ENCODE measurements at places on chromosomes 2 and 18.

DNA sequence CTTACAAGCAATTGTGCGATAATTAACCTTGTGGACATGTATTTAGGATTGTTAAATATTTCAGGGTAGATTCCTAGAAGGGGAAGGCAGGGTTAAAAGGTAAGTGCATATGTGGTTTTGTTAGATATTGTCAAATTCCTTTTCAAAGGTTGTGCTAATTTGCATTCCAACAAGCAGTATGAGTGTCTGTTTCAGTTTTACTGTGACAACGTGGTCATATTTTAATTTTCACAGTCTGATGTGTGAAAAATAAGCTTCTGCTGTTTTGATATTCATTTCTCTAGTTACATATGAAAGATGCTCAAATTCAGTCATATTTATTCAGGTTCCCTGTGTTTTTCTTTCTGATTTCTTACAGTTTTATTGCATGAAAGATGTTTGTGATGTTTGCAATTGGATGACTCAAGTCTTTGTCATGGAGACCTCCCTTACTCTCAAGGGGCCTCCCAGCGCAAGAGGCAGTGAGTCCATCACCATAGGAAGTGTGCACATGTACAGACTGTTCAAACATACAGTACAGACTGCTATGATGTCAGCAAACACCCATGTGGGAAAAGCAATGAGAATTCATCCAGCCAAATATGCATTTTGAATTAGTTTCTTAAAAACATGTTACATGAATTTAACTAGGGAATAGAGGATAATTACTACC is 310.8 kb downstream of the GALR1 start:
- no peak for DNase-seq

- DNase-seq = no peak
These were observed 31.8 kb downstream of the TXNL1 start for GRCh38 chr18:56606618-56607017.

- DNase-seq = no peak
These were observed 56.9 kb downstream of the PLA2R1 start for GRCh38 chr2:160005476-160005875.

GRCh38 chr2:241949736-241950412 is 80.3 kb downstream of the RTP5 start:
- no peak for DNase-seq

GRCh38 chr2:56244911-56245530 is 61.2 kb downstream of the CCDC85A start:
- no peak for DNase-seq

GRCh38 chr2:113685471-113685870 is 58.4 kb downstream of the RABL2A start:
- DNase-seq = no peak

DNA sequence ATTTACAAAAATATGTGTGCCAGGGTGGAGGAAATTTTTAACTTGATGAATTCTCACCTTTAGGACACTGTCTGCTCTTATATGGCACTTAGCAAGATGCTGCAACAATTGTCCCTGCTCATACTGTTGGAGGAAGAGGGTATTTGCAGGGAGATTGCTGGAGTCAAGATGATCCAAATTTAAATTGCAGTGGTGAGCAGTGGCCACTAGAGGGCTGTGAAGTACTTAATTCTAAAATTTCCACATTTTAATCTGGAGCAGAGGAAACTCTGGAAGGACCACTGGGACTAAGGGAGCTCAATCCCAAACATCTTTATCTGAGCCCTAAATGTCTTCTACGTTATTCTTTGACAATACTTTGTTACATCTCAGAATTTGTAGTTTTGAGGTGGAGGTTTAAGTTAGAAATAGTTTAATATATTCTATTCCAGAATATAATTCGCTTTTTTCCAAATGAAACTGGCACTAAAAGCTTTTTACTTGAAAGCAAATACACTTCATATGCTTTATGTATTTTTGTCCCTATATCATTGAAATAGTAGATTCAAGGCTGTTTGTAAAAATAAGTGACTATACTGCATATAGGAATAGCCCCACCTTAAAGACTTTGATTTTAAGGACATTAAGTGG is 33.0 kb upstream of the PTH2R start:
- peak; percentile 52 for DNase-seq

- DNase-seq = no peak
These were observed 67.2 kb downstream of the LCLAT1 start for GRCh38 chr2:30514134-30514847.

DNA sequence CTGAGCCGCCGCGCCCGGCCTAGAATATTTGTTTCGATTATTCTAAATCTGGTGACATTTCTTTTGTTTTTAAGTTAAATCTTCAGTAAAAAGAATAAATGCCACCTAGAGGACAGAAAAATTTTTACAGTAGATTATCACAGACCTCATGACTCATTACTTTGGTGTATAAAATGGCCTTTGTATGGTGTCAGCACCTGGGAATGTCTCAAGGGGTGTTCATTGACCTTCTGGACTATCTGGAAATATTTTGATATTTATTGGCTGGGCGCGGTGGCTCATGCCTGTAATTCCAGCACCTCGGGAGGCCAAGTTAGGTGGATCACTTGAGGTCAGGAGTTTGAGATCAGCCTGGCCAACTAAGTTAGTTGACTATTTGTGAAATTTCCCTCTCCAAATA is 30.3 kb upstream of the SLC30A6 start:
- no peak for DNase-seq

GRCh38 chr2:97788986-97789644 is 75.7 kb downstream of the ZAP70 start:
- DNase-seq = no peak

DNA sequence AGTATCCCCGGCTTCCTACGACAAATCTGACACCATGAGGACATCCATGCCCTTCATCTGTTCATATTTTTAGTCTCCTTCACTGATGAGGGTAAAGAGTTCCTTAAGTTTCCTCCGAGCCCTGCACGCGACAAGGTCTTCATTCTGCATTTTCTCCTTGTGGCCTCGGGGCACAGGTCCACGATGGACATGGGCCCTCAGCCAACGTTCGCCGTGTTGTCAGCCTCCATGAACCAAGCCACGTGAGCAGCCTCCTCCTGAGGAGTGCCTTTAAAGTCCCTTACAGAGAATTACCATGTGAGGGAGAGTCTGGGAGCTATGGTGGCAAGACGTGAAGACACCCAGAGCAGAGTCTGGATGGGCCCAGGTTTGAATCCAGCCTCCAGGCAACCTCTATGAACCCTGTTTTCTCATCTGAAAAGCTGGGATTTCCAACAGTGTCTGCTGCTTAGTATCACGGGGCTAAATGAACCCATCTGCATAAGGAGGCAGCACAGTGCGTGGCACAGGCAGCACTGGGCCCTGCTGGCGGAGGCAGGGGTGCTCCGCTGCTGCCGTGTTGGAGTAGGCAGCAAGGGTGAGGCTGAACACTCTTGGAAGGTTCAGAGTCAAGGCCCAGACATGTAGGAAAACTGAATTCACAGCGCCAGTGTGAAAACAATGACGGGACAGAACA is 54.1 kb downstream of the EIPR1 start:
- no peak for DNase-seq

DNA sequence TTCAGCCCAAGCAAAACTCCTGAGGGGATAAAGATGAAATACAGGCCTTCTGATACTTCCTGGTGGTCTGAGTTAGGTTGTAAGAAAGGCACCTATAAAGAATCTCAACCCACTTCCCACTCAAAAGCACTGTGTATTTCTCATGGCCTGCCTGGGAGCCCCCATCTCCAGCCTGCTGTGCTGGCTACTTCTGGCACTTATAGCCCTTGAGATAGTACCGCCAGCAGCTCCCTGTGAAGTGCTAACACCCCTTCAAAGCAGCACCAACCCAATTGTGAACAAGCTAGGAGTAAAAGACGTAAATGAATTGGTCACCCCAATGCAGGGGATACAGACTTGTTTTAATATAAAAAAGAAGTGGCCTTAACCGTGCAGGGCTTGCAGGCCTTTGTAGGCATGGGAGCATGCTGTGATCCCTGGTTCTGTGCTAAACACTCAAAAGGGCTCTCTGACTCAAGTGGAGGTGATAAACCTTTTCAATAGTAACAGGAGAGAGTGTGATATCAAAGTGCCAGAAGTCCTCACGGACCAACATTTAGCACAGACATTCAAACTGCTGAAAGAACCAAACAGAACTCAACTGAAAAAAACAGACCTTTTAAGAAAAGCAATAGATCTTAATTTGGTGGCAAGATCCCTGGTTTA is 80.8 kb downstream of the RTN4 start:
- no peak for DNase-seq

DNA sequence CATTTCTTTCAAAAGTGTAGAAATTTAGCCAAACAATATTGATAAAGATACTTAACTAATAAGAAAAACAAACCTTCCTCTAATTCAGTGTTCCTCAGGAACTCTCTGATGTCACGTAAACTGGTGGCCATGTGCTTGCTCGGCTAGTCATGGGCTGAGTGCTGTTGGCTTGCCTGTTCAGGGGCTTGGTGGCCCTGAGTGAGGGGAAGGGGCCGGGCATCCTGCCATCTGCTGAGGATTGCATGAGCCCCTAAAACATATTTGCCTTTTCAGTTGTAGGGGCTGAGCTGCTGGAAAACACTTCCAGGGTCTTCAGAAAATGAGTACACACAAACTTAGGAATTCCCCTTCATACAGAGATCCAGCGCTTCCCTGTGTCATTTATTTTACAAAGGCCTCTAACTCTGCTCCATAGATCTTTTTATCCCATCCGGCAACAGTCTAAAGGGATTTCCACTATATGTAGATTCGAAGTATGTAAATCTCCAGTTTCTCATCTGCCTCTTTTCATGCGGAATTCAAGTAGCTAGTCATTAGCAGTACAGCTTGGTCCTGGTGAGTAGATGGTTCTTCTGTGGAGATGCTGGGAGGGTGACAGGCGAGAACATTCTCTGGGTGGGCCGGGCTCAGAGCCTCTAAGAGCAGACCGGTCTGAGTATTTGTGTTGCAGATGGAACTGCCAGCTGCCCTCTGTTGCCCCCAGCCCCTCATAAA is 20.1 kb upstream of the NFATC1 start:
- no peak for DNase-seq
